NCI-H524 (cell line): ENCODE measurements at places on chromosomes 4 and X.
A peak's percentile ranks its signal among the peaks of the same experiment; 100 is the strongest.

GRCh38 chrX:41475191-41475590 is 28.0 kb downstream of the NYX start:
- no peak for DNase-seq

DNA sequence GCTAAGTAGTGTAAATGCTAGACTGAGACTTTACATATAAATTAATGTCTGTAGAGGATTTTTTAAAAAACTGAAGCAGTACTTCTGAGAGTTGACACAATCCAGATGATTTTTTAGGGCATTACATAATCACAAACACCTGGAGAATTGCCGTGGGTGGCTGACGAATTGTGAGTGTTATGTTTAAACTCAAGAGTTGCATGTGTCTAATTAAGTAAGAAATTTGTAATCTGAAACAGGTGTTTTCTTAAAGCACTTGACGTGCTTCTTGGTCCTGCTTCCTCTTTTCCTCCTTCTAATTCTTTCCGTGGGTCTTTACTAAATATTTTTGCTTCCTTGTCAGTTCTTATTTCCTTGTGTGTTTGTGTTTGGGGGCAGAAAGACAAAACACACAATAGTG is 27.8 kb downstream of the PIR start:
- peak; percentile 52 for DNase-seq

GRCh38 chr4:1055721-1056590 is 44.5 kb downstream of the FGFRL1 start:
- no peak for DNase-seq

DNA sequence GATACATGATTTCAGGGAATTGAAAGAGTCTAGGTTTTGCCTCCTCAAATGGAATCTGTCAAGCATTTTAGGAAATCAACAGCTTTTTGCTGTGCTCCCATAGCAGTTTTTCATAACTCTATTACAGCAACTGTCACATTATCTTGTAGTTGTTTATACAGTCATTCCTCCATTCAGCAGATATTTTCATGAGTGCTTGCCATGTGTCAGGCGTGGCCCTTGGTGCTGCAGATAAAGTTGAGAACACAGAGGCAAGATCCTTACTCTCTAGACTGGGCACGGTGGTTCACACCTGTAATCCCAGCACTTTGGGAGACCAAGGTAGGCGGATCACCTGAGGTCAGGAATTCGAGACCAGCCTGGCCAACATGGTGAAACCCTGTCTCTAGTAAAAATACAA is 67.3 kb downstream of the MCUB start:
- DNase-seq: no peak

GRCh38 chrX:150223176-150224015 is 139.7 kb upstream of the MAMLD1 start:
- DNase-seq: no peak

- DNase-seq: peak; percentile 53
These were observed 1.8 kb downstream of the ZIC3 start for GRCh38 chrX:137567682-137568232.

DNA sequence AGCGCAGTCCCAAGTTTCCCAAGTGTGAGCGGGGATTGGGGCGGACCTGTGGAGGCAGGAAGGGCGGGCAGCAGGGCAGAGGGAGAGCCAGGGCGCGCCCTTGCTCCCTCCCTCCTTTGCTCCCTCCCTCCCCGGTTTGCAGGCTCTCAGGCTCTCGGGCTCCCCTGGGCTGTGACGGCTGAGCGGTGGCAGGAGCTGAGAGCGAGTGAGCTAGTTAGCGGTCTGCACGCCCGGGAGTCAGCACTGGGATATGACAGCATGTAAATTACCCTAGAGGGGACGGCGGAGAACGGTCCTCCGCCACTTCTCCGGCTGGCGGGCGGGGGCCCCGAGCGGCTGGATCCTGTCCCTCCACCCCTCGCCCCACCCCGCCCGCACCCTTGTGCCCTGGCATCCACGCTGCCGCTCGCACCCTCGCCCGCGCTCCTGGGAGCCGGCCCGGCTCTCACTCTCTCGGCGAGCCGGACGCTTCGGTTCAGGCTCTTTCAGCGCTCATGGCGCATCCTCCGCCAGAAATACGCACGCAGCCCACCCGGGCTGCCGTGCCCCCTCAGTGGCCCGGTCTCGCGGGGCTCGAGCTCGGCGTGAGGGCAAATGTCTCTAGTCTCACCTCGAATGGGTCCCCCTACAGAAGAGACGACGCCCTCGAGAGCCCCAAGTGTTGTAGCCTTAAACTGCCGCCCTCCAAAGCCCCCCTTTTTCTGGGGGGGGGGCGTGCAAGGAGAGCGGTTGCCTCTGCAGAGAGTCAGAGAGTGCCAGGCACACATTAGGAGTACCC is at the start of gene TSC22D3:
Gene TSC22D3, minus strand, starts transcription at position 54 of the 778 bp plus-strand sequence. CDS start 368 bp downstream, outside the sequence.
- DNase-seq: peak; percentile 79

GRCh38 chr4:75321484-75321883 is 192.7 kb downstream of the RCHY1 start:
- DNase-seq: no peak

DNA sequence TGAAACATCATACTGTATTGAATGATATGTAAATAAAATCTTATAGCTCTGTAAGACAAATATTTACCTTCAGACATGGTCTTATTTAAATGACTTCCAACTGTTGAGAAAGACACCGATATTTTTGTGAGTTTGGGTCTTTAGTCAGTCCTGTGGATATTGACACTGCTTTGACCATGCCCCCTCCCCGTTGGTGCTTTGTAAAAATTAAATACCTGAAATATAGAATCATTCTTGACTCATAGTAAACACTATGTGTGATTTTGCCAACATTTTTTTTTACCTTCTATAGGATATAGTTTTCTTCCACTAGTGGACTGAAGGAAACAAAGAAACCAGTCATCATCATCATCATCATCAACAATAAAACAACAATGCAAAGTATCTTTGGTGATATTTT is 114.3 kb upstream of the HS3ST1 start:
- no peak for DNase-seq

DNA sequence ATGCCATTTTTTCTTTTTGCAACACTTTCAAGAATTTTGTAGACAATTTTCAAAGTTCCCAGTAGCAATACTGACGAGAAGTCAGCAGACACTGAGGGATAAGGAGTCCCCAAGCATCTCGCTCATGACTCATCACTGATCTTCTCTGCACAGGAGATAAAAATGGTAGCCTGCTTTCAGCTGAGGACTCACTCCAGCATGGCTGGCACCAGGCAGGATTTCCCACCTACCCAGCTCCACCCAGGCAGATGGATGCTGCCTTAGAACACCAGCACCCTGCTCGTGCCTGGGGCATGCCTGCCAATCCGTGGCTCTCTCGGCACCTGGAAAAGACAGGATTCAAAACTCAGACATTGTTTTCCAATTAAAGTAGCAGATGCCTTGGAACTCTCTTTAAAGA is 24.9 kb downstream of the JAKMIP1 start:
- no peak for DNase-seq

GRCh38 chrX:10714531-10714930 is 94.1 kb upstream of the MID1 start:
- DNase-seq: no peak

DNA sequence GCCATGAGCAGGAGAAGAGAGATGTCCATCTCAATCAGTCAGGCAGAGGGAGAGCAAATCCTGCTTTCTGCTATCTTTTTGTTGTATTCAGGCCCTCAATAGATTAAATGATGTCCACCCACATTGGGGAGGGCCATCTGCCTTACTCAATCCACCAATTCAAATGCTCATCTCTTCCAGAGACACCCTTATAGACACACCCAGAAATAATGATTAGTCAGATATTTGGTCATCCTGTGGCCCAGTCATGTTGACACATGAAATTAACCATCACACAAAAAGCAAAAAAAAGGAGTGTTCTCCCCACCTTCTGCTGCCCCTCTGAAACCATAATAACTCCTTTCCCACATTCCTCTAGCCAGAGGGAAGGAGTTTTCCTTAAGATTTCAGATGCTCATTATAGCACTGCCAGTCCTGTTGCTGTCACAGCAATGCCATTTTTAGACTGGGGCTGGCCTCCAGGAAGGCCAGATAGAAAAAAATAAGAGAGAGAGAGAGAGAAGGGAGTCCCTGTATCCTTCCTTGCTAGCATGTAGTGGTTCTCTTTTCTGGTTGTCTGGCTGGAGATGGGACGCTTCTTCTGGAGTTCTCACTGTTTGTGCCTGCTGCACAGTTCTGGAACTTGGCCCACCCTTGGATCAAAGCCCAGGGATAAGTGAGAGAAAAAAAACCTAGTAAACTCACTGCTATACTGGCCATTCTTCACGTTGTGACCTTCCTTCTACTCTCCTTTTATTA is 177.7 kb downstream of the RBM46 start:
- no peak for DNase-seq

DNA sequence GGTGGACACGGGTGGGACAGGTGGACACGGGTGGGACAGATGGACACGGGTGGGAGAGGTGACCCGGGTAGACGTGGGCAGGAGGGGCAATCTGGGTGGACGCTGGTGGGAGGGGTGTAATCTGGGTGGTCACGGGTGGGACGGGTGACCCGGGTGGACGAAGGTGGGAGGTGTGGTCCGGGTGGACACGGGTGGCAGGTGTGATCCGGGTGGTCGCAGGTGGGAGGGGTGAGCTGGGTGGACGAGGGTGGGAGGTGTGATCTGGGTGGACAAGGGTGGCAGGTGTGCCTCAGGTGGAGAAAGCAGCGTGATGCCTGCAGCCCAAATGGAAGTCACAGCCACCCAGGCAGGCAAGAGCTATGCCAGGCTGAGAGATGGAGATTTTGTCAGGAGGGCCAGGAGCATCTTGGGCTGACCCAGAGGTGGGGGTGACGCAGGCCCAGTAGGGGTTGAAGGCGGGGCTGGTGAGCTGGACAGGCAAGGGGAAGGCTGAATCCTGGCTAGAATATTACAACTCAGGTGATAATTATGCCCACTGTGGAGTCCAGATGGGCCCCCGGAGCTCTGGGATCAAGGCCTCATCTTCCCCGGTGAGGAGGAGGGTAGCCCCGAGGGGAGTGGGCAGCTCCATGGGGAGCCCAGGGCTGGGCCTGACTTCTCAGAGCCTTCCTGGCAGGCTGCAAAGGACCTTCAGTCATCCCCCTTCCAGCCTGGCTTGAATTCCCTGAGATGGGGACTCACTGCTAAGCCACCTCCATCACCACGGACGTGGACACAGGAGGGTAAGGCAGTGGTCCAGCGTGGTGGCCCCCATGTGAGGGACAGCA is 100.0 kb downstream of the ADRA2C start:
- DNase-seq: no peak

GRCh38 chr4:54902976-54903375 is 222.4 kb downstream of the KDR start:
- DNase-seq: no peak

- no peak for DNase-seq
These were observed 543.6 kb upstream of the FAM241A start for GRCh38 chr4:111601671-111602070.

DNA sequence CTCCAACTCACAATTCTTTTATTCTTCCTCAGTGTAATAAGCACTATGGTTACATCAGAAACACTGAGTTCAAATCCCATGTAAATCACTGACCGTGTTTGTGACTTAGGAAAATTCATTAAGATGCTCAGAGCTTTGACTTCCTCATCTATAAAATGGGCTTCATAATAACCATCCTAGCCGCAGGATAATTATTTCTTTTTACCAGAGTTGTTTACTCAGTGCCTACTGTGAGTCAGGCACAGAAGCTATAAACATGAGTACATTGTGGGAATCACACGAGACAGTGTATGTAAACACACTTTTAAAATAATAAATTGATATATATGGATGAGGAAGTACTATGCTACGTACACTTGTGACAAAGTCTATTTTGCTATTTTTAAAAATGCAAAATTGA is 296.3 kb upstream of the TENM3 start:
- no peak for DNase-seq

DNA sequence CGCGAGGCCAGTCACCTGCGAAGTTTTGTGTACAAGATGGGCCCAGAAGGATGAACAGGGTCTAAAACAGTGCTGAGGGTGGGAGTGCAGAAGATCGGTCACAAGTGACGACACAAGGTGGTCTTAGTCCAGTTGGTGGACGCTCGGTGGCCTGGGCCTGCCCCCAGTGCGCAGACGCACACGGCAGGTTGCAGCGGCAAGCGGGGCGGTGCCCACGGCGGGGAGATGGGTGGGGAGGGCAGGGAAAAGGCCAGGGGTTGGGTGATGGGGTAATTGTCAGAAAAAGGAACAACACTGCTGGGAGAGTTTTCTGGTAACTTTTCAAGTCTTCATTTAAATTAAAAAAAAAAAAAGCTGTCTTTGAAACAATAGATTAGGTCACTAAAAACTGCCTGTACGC is 1.0 kb upstream of the PRDX4 start:
- DNase-seq: no peak

GRCh38 chr4:27027428-27027827 is 166.8 kb downstream of the STIM2 start:
- DNase-seq: no peak

DNA sequence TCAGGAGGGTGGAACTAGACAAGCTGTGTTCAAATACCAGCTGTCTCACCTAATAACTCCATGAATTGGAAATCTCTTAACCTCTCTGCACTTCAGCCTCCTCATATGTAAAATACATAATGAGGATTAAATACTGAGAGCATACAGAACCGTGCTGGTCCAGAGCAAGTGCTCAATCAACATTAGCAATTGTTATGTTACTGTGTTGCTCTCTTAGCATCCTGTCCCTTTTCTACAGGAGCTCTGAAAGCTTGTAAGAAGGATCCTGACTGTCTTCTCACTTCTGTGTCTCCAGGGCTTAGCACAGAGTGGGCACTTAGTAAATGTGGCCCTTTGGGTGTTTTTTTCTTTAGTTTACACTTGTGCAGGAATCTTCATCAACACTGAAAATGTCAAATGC is 1456.1 kb upstream of the IGFBP7 start:
- DNase-seq: peak; percentile 30

DNA sequence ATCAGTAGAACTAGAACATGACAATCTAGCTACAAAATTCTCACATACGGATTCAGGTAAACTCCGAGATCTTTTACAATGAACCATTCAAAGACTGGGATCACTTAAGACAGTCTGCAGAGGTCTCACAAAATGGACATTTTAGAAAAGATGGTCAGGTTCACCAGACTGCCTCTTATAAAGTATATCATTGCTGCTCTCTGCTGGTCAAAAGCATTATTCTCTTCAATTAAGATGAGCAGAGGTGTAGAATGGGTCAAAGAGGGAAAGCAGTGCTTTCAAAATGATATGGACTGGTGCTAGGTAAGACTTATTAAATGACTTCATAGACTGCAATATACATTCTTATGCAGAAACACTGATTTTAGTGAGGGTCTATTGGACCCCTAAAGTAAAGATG is 434.7 kb downstream of the PACRGL start:
- DNase-seq: peak; percentile 64

DNA sequence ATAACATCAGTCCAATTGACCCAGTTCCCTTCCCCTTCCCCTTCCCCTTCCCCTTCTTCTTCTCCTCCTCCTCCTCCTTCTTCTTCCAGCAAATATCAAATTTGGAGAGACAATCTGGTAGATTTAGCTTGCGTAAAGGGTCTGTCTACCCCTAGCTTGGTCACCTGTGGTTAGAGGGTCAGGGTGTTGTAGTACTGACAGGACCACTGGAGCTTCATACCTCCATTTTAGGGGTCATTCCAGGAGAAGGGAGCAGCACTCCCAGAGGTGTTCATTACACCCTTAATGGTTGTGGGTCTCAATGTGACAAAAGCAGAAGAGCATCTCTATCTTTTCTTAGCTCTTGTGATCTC is 3.7 kb upstream of the FGB start:
- DNase-seq: no peak
